Keratinocyte (primary cell): ENCODE measurements at places on chromosomes 7 and 10. TPM values are rescaled to one million over a fixed set of nuclear protein-coding genes. Genes with fewer than 3 reads are reported as not detected.

Gene MRLN
- not detected in 3 replicates for polyA plus RNA-seq

GRCh38 chr10:129968853-129969183 is 4.7 kb upstream of the EBF3 start:
- peaks cover 96% of the 10 kb centered on the region for H3K27me3 ChIP-seq
- no peaks in the 10 kb centered on the region for H3K36me3 ChIP-seq
- no peak overlapping the region for H3K27ac ChIP-seq
- no peak for DNase-seq
- no peak overlapping the region for H3K4me3 ChIP-seq

DNA sequence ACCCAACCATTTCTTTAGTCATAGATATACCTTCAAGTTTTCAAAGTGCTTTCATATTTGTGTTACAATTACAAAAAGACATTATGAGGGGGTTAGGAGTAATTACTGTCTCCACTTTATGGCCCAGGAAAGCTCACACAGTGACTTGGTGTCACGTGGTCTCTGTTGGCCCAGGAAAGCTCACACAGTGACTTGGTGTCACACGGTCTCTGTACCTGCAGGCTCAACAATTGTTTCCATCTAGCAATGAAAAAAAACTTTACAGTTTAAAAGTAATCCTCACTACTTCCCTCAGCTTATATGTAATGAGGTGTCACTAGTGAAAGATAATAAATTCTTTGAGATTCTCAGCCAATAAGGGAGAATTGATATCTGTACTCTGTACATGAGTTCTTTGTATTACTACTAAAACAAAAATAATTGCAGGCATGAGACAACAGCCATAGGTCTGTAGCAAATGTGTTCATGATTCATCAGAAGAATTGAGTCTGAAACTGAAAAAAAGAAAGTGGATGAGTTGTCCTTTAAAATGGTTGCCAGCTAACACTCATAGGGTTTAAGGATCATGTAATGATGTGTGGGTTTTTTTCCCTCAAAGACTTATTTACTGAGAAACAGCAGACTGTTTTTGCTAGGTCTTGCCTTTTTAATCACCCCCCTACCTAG is 10.9 kb downstream of the OGDH start:
- no peaks in the 10 kb centered on the region for H3K27me3 ChIP-seq
- H3K4me3 ChIP-seq: no peak overlapping the region
- DNase-seq: no peak

- no peak for DNase-seq
- H3K4me1 ChIP-seq: peaks cover 37% of the 10 kb centered on the region
- no peak overlapping the region for H3K27ac ChIP-seq
Observed at GRCh38 chr7:22587322-22587721, 87.3 kb upstream of the STEAP1B start.

DNA sequence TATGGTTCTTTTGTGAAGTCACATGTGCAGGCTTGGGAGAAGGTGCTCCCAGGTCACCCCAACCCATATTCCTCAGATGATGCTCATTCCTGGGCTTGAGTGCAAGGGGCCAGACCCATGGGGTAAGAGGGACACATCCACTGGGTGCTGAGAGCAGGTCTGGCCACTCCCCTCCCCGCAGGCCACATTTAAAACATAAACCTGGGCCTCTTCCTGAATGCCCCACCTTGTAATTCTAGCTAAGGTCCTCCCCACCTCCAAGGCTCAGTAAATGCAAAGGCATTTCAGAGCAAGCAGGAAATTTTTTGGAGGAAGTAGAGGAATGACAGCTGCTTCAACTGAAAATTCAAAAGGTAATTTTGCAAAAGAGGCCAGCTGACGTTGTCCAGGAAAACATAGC is 172.5 kb downstream of the ARHGAP21 start:
- no peak overlapping the region for H3K4me3 ChIP-seq
- H3K4me1 ChIP-seq: peaks cover 21% of the 10 kb centered on the region
- no peak for DNase-seq
- H3K27ac ChIP-seq: no peak overlapping the region
